Skeletal muscle cell (primary cell): ENCODE measurements at places on chromosomes 7 and 10.

- DNase-seq = no peak
Measured at GRCh38 chr7:141960687-141961422, 12.7 kb downstream of the TAS2R38 start.

DNA sequence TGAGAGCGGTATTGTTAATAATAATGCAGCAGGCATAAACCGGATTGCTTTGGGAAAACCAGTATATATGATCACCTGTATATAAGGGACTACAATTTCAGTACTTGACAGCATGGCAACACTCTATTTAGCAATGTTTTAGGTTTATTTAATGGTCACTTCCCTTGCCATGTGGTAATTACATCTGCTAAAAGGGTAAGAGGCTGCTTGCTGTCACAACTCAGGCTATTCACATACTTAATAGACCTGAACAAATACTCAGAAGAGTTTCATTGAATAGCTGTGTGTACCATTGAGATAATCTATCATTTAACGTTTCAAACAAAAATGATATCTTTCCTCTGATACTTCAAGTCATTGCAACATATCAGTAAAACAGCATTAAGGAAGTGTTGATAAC is 90.1 kb downstream of the PCDH15 start:
- DNase-seq = no peak

DNA sequence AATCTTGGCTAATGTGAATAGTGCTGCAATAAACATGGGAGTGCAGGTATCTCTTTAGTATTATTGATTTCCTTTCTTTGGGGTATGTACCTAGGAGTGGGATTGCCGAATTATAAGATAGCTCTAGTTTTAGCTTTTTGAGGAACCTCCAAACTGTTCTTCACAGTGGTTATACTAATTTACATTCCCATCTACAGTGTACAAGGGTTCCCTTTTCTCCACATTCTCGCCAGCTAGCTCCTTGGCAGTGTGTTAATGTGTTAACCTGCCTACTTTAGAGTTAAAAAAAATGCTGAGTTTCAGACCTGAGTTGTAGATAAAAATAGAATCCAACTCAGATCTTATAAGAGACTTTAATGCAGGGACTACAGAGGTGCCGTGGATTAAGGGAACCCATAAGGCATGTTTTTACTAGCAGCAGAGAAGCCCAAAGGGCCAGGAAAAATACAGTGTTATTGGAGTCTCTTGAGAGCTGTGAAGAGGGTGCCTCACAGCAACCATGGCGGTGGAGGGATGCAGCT is 35.4 kb downstream of the CDK13 start:
- no peak for DNase-seq

GRCh38 chr7:2312267-2312929 is 1.8 kb downstream of the SNX8 start:
- DNase-seq = no peak

DNA sequence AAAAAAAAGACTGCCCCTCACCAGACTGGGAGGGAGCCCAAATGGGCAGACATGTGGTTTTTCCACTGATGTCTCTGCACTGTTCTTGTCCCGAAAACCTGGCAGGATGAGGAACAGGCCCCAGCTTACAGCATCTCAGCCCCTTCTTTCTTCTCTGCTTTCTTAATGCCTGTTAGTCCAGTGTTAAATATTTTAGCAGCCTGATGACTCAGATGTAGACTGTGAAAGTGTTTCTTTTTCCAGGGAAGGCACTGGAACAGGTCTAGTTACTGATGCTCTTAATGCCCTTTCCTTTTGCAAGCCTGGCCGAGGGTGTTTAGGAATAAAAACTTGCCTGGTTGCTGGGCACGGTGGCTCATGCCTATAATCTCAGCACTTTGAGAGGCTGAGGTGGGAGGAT is 107.7 kb downstream of the TACC2 start:
- no peak for DNase-seq

GRCh38 chr7:157905651-157906461 is 569.1 kb downstream of the DNAJB6 start:
- no peak for DNase-seq

DNA sequence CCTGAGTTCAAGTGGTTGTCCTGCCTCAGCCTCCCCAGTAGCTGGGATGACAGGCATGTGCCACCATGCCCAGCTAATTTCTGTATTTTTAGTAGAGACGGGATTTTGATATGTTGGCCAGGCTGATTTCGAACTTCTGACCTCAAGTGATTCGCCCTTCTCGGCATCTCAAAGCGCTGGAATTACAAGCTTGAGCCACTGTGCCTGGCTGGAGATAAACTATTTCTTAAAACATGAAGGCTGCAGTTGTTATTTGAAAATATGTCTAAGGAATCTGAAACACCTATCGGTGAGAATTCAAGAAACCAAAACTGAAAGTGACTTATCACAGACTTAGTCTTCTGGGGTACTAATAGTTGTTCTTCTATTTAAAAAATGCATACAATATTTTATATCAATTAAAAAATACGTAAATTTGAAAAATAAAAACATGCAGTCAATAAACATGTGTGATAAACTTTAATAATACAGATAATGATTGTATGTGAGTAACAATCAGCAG is 176.9 kb upstream of the PRSS58 start:
- no peak for DNase-seq

- no peak for DNase-seq
Measured at GRCh38 chr7:28830846-28831245, 127.3 kb downstream of the TRIL start.

DNA sequence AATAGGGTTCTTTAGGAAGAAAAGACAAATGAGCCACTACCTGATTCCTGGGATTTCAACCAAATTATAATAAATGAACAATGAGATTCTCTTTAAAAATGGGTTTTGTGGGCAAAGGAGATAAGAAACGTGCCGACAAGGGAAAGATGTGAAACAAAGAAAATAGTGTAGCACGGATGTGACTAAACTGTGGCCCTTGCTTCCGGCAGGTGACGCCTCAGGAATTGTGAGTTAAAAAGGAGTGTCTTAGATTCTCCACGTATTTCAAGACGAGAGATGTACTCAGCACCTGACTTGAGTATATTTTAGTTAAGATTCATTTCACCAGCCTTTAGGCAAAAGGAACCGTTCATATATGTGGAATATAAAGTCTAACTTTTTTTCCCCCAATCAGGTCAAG is 75.9 kb downstream of the DNAH11 start:
- DNase-seq = no peak
